ENCODE measurements at places on chromosomes 2 and 18.

DNA sequence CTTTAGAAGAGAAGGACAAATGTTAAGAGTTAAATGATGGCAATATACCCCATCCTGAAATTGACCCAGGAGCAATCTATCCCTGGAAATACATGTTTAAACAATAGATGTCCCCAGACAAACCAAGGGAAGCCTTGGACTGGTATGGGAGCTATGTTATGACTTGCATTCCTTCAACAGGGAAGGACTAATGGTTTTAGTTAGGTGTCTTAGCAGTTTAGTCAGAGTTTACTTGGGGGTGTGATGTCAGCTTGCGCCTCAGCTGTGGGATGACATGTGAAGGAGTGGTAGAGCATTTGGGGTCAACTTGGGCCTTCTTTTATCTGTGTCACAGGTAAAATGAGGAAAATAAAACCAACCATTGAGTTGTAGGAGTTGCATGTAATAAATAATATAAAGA lies 36.8 kb downstream of the SPC25 start:
- DNase-seq, result no peak

DNA sequence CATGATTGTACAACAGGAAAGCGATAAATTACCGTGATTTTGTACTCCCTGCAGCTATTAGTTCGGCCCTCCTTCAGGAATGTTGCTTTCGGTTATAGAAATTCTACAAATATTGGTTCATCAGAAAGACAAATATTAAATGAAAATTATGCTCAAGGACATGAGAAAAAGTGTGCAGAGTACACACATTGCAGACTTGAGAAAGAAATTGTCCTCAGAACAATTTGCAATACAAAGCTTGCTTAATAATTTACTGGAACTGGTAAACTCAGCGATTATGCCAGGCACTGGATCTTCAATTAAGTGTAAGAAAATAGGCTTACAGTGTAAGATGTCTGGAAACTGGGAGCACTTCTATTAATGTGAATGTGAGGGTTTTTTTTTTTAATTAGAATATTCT lies 45.9 kb downstream of the ABCG8 start:
- no peak for DNase-seq

DNA sequence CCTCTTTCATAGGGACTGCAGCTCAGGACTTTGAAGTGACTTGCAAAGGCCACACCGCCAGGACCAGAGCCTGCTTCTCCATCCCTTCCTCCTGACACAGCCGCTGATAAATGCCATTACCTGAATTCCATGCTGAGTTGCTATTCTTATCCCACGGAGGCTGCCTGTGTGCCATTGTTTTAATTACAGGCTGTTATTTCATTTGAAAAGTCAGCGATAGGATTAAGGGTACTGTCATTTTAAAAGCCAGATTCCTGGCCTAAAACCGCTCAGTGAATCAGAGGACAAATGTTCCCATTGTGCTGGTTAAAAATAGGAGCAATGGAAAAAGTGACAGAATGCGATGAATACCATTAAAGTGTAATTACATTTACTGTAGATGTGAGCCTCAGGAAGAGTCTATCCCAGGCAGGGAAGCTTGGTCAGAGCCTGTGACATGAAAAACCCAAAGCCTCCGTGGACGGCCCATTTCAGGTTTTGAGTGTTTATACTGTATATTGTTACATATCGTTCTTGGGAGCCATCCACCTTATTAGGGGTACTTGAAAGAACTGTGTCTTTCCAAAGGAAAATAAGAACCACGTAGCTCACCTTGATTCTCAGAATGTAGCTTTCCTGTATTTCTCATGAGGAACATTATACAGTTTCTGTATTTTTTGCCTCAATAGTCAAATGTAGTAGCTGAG lies 41.3 kb downstream of the PDCL3 start:
- DNase-seq, result no peak

GRCh38 chr18:73782405-73782804 lies 365.2 kb downstream of the FBXO15 start:
- no peak for DNase-seq

DNA sequence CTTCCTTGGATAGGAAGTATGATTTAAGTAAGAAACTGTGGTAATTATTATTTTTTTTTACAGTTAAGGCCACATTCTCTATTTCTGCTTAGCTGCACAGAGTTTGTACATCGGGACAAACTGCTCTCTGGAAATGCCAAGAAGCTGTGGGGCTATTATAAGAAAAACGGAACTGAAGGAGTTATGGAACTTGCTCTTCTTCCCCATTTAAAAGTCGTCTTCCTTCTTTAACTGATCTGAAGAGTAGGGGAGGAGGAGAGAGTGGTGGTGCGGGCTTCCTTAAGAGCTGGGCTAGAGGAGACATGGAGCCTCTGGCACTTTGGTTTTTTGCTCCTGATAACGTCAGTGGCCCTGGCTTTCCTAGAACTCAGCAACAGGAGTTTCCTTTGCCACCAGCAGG lies 54.4 kb downstream of the RAB31 start:
- no peak for DNase-seq

GRCh38 chr2:18045230-18045629 lies 166.8 kb downstream of the KCNS3 start:
- no peak for DNase-seq

DNA sequence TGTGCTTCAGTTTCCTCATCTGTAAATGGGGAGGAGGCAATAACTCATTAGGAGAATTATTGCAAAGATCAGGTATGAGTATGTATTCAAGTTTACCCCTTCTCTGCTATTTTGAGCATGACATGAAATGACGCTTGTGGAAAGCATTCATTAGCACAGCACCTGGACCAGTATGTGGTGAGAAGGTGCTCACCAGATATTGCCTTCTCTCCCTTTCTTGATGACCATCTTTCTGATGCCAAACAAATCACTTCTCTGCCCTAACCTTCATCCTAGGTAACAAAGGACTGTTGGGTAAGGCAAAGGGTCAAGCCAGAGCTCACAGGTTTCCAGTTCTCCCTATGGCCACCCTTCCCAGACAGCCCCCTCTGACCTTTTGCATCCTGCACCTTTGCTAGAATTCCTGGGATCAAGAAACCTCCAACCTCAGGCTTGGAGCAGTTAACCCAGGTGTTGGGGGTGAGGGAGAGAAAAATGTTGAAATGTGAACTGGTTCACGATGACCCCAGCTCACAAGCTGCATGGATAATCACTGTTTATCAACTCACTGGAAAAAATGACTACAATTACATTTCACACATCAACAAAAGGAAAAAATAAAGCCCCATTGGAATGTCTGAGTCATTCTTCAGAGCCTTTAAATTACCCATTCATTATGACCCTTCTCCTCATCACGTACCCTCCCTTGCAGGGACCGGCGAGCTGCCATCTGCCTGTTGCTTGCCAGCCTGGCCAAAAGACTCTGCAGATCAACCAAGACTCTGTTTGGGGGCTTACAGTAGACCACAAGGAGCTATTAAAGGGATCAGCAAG lies 41.6 kb downstream of the LBH start:
- DNase-seq, result peak; percentile 30

DNA sequence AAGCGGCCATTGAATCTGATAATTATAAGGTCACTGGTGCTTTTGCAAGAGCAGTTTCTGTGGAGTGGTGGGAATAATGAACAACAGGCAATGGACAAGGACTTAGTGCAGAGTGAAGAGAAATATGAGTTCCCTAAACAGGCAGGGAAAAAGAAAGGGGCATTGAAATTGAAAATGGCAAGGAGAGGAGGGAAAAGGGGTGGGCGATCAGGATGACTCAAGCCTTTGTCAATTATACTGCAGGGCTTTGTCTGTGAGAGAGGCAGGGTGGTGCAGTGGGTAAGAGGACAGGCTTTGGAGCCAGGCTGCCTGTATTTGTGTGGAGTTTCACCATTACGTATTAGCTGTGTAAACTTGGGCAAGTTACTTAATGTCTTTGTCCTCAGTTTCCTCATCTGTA lies 29.5 kb upstream of the PAIP2B start:
- DNase-seq, result no peak

DNA sequence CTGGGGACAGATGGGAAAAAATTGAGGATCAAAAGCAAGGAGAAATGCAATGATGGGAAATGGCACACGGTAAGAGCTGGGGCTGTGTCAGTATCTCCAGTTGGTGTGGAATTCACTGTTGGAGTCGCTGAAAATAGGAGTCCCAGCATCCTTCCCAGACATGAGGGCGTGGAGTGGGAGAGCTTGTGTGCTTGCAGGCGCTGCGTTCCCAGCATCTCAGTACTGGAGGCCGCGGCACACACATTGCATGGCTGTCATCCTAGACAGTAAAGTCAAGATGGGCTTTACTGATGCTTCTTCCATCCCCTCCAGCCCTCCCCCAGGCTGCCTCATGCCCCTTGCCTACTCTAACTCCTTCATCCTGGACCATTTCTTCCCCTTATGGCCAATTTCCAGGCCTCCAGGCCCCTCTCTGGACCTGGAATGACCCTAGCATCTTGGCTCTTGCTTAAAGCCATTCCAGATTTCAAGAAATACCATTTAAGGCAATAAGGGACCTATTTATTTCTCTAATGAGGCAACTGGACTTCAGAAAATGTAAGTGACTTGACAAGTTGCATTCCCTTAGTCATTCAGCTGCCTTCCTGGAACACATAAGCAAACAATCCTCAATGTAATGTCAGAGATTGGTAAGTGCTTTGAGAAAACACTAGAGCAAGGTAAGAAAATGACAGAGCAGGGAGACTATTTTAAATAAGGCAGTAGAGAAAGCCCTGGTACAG lies 70.5 kb upstream of the TTC39C start:
- DNase-seq, result no peak

DNA sequence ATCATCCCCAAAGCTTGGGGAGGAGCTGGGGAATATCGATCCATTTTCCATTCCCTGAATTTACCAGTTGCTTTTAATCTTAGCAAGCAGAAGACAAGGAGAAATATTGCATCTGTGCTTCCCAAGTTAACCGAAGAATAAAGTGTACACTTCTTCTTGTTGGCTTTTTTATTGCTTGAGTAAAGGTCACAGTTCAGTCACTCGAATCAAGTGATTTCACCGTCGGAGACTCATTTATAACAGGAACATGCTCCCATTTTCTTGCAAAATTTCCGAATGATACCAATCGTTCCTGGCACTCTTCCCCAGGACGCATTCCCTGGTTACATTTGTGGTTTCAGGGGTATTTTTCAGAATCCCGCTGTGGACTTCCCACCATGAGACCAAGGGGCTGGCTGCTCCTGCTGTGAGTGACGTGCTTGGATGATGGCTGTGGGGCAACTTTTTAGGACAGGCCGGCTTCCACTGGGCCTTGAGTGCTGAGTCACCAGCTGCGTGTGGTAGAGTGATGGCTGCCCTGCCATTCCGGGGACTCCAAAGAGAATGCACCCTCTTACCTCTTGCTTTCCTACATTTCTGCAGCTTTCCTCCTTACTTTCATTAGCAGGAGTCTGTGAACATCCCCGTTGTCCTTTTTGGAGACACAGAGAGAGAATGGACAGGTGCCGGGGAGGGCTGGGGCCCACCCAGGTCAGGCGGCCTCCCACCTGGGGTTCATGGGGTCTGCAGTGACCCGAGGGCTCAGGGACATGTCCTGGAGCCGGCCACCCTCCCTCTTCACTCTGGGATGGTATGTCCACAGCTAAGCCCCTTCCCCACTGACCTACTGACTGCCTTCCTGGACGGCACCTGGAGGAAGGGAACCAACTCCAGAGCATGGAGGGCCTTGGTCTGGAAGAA lies 60.7 kb upstream of the HDAC4 start:
- DNase-seq, result no peak

GRCh38 chr2:102442967-102443828 lies 20.2 kb downstream of the IL18RAP start:
- DNase-seq, result no peak

GRCh38 chr2:218168635-218169462 lies 2.1 kb upstream of the CXCR1 start:
- DNase-seq, result no peak

DNA sequence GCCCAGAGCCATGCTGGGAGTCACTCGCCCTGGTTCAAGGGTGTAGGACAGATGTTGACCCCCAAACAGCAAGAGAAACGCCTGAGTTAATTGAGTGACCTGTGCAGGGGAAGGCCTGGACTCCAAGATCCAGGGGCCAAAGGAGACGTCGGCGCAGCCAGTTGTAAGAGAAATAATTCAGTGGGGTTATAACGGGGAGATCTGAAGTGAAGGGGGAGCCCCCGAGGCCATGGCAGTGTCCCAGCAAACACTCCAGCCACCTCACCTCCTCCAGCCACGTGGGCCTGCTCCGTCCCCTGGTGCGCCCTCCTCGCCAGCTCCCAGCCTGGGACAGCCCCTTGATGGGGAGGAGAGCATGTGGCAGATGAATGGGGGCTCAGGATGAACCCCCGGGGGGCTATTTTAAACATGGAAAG lies 130.7 kb upstream of the GPC1 start:
- DNase-seq, result no peak

DNA sequence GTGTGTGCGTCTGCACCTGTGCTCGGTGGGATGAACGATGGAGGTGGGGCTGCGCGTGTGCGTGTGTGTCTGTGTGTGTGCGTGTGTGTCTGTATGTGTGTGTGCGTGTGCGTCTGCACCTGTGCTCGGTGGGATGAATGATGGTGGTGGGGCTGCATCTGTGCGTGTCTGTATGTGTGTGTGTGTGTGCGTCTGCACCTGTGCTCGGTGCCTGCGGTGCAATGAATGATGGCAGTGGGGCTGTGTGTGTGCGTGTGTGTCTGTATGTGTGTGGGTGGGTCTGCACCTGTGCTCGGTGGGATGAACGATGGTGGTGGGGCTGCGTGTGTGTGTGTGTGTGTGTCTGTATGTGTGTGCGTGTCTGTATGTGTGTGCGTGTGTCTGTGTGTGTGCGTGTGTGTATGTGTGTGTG lies 48.5 kb upstream of the CTDP1 start:
- DNase-seq, result no peak

DNA sequence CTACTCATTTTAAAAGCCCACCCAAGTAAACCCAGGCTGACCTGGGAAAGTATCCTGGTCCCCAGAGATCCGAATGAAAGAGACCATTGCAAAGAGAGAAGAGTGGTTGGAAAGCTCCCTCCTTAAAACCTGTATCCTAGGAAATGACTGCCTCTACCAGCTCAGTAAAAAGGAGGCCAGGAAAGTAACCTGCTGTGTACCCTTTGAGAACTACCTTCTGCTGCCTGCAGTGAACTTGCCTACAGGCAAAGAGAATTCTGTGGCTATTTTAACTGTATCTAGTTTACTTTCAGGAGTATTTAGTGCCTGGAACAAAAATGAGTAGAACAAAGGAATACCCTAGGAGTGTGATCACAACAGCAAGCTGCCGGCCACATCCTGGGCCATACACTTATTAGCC lies 641.7 kb upstream of the NRXN1 start:
- no peak for DNase-seq

GRCh38 chr2:72165792-72166191 lies 18.1 kb upstream of the CYP26B1 start:
- no peak for DNase-seq

DNA sequence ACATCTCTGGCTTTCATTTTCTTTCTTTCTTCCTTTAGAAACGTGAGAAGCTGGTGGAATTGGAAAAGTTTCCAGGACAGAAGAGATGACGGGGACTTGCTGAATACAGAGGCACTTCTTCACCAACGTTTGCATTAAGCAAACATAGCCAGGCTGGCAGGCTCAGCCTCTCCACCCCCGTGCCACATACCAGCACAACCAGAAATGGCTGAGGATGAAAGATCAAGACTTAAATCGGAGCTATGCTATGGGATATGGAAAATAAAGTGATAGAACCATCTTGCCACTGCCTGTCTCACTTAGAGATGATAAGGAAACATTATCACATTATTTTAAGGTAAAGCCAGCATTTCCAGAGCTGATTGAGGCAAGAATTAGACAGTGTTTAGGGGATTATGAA lies 483.3 kb downstream of the BCL11A start:
- no peak for DNase-seq

Measured in GOT3 (cell line).